ENCODE measurements at places on chromosomes 16 and 17. TPM values are rescaled to one million over a fixed set of nuclear protein-coding genes. Genes with fewer than 3 reads are reported as not detected.

GRCh38 chr17:67353161-67353560 lies 13.2 kb downstream of the PSMD12 start:
- DNase-seq = no peak

DNA sequence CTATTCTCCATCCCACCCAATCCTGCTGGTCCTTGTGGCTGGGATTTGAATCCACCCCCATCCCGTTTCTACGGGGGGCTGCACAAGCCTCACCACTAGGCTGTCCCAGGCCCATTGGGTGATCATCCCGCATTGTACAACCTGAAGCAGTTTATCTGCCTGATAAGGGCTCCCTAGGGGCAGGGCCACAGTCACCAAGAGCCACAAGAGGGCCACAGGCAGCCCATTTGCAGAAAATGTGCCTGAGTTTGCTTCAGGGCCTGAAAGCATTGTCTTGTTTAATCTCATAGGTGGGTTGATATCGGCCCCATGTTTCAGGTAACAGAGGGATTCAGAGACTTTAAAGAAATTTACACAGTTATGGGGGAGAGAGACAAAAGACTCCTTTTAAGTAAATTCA lies 245.0 kb downstream of the CPPED1 start:
- DNase-seq = no peak

DNA sequence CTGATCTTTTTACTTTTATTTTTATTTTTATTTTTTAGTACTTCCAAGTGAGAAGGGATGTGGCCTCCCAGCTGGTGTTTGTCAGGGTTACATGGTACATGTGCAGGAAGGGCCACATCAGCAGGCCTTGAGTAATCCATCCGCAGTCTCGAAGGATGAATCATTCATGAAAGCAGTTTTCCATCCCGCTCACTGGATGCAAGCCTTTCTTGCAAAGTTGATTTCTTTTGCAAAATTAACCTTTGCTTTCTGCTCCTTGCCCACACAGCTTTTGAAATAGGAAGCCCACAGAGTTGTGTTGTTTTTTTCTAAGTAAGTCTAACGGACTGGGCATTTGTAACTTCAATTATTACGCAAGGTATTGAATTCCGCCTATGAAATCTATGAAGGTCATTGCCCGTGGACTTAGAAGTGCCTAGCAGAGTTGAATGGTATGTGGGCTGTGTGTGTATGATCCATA lies 157.4 kb downstream of the PRKCA start:
- DNase-seq = no peak

DNA sequence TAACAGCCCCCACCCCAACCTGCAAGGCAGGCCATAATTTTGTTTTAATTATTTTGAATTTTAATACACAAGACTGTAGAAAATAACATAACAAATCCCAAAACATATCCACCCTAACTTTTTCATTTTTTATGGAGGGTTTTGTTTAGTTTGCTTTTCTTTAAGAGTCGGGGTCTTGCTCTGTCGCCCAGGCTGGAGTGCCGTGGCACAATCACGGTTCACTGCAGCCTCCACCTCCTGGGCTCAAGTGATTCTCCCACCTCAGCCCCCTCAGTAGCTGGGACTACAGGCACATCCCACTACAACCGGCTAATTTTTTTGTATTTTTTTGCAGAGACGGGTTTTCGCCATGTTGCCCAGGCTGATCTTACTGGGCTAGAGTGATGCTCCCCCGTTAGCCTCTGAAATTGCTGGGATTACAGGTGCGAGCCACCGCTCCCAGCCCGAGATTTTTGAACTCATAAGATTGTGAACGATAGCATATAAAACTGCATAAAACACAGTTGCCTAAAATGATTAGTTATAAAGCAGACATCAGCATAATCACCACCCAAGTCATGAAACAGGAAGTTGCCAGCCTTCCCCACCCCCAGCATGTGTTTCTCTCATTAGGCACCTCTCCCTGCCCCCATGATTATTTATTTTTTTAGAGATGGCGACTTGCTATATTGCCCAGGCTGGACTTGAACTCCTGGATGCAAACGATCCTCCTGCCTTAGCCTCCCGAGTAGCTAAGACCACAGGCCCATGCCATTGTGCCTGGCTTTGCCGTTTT lies 13.6 kb upstream of the DOC2B start:
- no peak for DNase-seq

GRCh38 chr16:85062845-85063244 lies 35.2 kb downstream of the KIAA0513 start:
- DNase-seq = no peak

GRCh38 chr17:74012465-74012864 lies 191.0 kb upstream of the RPL38 start:
- DNase-seq = no peak

DNA sequence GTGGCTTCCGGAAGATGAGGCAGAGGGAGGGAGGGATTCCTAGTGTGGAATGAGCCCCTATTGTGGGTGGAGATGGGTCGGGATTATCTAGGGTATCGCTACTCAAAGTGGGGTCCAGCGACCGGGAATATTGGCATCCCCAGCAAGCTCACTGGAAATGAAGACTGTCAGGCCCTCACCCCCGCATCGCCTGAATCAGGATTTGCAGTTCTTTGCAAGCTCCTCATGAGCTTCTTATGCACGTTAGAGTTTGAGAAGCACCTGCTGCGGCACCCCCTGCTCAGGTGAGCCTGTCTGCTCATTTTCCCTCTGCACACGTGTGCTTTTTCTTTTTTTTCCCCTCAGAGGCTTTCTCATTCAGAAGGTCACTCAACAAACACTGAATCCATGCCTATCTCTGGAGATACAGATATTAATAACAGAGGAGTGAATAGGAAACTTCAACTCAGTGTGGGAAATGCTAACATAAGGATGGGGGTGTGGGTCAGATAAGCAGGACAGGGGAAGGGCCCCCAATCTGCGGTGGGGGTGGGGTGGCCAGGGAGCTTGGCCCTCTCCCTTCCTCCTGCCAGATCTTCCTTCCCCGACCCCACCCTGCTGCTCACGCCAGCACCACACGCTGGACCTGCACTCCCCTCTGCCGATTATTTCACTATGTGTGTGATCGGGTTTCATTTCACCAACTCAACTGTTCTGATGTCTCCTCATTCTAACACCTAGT lies 67.7 kb upstream of the NFAT5 start:
- no peak for DNase-seq

AANAT gene
- total RNA-seq = not detected

DNA sequence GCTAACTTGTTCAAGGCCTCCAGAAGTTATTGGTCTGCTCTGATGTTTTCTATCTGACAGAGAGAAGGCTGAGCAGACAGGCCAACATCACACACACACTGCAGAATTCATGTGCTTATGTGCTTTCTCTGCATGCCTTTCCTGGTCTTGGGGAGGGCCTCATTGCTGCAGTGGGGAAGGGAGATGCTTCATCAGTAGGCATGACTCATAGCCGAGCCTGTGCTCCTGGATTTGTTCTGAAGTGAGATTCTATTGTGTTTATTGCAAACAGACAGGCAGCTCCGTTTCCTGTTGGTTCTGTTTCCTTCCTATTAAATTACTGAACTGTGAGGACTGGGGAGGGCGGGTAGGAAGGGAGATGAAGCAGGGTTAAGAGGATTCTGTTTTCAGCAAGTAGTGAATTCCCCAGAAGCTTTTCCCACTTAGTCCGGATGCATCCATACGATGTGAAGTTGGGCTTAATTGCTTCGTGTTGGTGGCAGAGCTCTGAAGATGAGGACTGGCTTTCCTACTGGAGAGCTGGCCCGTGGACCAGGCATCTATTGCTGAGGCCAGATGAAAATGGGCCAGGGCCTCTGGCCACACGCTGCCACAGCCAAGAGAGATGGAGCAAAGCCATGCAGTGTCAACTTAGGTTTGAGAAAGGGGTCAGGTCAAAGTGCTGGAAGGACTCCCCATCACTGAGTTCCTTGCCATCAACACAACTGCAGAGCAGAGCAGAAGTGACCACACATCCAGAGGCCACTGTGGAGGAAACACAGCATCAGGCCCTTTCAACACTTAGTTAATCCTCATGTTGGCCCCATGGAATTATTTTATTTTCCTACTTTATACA lies 179.3 kb downstream of the UTP18 start:
- DNase-seq = no peak

DNA sequence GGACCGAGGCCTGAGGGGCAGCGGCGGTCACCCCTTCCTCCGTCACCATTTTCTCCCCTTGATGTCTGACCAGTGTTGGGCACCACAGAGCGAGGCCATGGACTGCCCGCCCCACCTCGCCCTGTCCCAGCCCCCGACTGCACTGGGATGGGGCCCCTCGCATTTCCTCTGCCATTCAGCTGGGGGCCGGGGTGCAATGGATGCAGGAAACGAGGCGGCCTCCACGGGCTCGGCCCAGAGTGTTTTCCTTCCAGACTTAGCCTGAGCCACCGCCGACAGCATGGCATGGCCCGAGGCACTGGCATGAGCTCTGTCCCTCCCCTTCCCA lies 44.6 kb upstream of the ZC3H18 start:
- DNase-seq = no peak

GRCh38 chr16:53153130-53153529 lies 98.3 kb downstream of the CHD9 start:
- no peak for DNase-seq

- no peak for DNase-seq
Observed at GRCh38 chr17:2059547-2060384, 4.9 kb downstream of the HIC1 start.

SPATA22 gene
- not detected for total RNA-seq

GRCh38 chr17:75864448-75864871 lies 9.3 kb upstream of the WBP2 start:
- DNase-seq = no peak

DNA sequence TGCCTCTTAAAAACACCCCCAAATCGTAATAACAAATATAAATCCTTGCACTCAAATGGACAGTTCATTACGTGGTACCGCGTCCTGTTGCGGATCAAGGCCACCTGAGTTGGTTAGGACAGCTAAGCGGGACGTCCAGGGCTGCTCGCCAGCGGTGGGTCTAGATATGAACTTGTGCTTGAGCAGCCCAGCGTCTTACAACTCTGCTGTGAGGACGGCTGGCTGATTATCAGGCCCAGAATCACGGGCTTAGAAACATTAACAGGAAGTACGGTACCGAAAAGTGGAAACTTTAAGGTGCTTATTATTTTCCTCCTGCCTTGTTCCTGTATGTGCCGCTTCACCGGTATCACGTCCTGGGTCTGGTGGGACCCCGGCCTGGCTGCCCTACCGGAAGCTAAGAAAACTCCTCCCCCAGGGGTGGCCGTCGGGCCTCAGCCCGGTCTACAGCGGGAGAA lies 832 bp upstream of the SRRM2 start:
- no peak for DNase-seq

CALB2 gene
- not detected for total RNA-seq

WWOX gene
- total RNA-seq = 29.7 TPM

GRCh38 chr17:54270499-54270898 lies 447.8 kb downstream of the KIF2B start:
- DNase-seq = no peak
